ENCODE measurements at places on chromosomes 7 and 10. TPM values are rescaled to one million over a fixed set of nuclear protein-coding genes. Genes with fewer than 3 reads are reported as not detected.

GRCh38 chr7:93115796-93116195 lies 2.0 kb downstream of the SAMD9 start:
- H3K4me1 ChIP-seq: peaks cover 41% of the 10 kb centered on the region
- peak overlapping the region; percentile 89 for H3K27ac ChIP-seq
- peak overlapping the region; percentile 81 for H3K4me3 ChIP-seq
- no peaks in the 10 kb centered on the region for H3K27me3 ChIP-seq
- H3K36me3 ChIP-seq: peaks cover 7% of the 10 kb centered on the region

GRCh38 chr10:109207361-109207760 lies 716.0 kb downstream of the XPNPEP1 start:
- no peak overlapping the region for H3K4me3 ChIP-seq
- H3K27ac ChIP-seq: no peak overlapping the region
- H3K36me3 ChIP-seq: no peaks in the 10 kb centered on the region
- no peaks in the 10 kb centered on the region for H3K4me1 ChIP-seq
- no peak for DNase-seq
- no peaks in the 10 kb centered on the region for H3K27me3 ChIP-seq

Gene RARRES2
- not detected for total RNA-seq

Gene TEX47
- not detected for total RNA-seq

- no peak overlapping the region for H3K4me3 ChIP-seq
- no peaks in the 10 kb centered on the region for H3K36me3 ChIP-seq
- peaks cover 45% of the 10 kb centered on the region for H3K27me3 ChIP-seq
- H3K4me1 ChIP-seq: peaks cover 5% of the 10 kb centered on the region
Observed at GRCh38 chr10:101080933-101081931, 19.4 kb downstream of the KAZALD1 start.

Gene CH25H
- total RNA-seq: not detected

DNA sequence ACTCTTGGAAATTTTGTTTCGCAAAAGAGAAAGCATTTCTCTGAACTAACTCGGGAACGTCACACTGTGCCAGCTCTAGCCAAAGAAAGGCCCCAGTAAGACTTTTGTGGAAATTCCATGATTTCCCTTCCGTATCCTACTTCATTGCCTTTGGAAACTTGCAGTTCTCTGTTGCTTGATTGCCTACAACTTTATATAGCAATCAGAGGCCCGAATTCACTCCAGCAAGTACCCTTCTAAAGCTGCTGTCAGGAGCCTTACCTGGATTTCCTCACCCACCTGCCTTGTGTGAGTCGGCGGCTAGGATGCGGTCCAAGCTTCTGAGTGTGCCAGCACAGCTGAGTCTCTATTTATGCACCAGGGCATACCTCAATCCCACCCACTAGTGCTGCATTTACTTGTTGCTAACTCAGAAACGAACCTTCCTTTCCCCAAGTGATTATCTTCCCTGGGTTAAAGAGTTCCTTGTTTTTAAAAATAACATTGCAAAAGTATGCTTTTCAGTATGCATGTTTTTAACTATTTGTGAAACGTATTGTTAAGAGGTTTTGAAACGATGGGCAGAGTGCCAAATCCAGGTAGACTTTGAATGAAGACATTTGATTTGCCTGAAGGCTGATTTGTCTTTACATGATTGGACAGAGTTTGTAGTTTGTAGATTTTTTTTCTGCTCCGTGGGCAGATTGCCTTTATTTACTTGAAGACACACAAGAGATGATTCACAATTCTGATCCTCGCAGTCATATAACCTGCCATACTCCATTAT lies at the start of gene AGR2:
AGR2 (minus strand) TSS at position 326 of the 766 bp plus-strand sequence. CDS start 3,203 bp downstream, outside the sequence.
- peaks cover 22% of the 10 kb centered on the region for H3K4me1 ChIP-seq
- peak within 1 kb of the TSS; percentile 36 for H3K4me3 ChIP-seq
- peaks cover 6% of the 10 kb centered on the region for H3K36me3 ChIP-seq
- peak within 1 kb of the TSS; percentile 58 for H3K27ac ChIP-seq
- no peaks in the 10 kb centered on the region for H3K27me3 ChIP-seq

GRCh38 chr7:23335621-23336020 lies 36.5 kb downstream of the MALSU1 start:
- peaks cover 31% of the 10 kb centered on the region for H3K36me3 ChIP-seq
- H3K27me3 ChIP-seq: no peaks in the 10 kb centered on the region
- no peak for DNase-seq
- H3K27ac ChIP-seq: no peak overlapping the region

Data from MCF 10A (cell line).